Esophagus squamous epithelium (tissue), 5 donors: ENCODE measurements at places on chromosomes 3 and 15. TPM values are rescaled to one million over a fixed set of nuclear protein-coding genes. Genes with fewer than 3 reads are reported as not detected.
A peak's percentile ranks its signal among the peaks of the same experiment; 100 is the strongest.

The FEZF2 gene
- not detected for total RNA-seq

The CCR8 gene
- not detected for total RNA-seq

The HRG gene
- not detected for total RNA-seq

The LRTM1 gene
- total RNA-seq: not detected

The GPR176 gene
- 4.0 TPM for total RNA-seq

The GUCA1C gene
- total RNA-seq: not detected

DNA sequence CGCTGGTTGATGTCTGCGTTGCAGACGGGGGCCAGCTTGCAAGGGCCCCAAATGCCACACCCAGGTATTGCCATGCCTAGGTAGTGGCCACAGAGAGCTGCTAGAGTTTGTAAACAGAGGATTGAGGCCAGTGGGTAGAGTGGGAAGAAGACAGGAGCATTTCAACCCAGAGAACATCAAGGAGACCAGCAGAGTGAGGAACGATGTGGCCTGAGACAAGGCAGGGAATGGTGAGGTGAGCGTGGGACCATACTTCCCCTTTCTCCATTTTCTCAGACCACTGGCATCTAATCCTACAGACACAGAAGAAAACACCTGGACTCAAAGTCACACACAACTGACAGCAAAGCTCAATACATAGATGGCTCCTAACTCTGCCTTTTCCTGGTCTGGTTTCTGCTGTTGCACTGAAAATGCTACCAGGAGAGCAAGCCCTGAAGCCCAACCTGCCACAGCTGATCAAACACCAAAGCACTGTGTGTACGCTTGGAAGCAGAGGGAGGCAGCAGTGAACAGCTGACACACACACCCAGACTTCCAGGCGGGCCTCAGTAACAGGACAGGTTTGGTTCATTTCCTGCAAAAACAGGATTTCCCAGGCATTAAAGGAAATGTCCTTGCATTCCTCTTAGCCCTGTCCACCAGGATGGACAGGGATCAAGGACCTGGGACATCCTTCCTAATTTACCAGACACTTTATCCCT lies 1.6 kb downstream of the FAM174B start:
- no peaks in the 10 kb centered on the region for H3K27me3 ChIP-seq
- H3K36me3 ChIP-seq: no peaks in the 10 kb centered on the region
- no peak overlapping the region for H3K4me3 ChIP-seq
- peaks cover 35% of the 10 kb centered on the region for H3K4me1 ChIP-seq
- DNase-seq: no peak

DNA sequence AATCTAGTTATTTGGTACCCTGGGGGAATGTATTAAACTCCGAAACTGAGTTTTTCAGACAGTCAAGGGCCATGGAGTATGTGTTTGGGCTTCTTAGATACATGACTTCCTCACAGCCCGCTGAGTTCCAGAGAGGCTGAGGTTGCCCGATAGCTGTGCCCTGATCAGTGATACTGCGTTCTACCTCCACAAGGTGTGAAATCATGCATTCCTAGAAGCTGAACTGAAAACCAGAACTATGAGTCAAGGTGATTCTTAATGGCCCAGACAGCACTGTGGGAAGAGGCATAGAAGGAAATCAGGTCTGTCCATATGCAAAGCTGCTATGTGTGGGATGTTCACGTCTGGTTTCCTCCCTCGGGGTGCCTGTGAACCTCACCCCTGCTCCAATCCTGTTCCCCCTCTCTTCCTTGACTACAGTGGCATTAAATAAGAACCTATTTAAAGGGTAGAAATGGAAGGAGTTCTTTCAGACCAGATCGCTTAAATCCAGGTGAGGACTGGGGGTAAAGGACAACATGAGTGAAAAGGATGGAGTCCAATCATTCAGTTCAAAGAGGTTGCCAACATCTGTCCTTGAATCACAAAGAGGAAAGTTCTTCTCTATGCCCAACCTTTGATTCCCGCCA lies 74.3 kb downstream of the MYO1E start:
- H3K27me3 ChIP-seq: no peaks in the 10 kb centered on the region
- peaks cover 72% of the 10 kb centered on the region for H3K4me1 ChIP-seq
- H3K36me3 ChIP-seq: no peaks in the 10 kb centered on the region
- peak overlapping the region; percentile 20 for H3K27ac ChIP-seq

DNA sequence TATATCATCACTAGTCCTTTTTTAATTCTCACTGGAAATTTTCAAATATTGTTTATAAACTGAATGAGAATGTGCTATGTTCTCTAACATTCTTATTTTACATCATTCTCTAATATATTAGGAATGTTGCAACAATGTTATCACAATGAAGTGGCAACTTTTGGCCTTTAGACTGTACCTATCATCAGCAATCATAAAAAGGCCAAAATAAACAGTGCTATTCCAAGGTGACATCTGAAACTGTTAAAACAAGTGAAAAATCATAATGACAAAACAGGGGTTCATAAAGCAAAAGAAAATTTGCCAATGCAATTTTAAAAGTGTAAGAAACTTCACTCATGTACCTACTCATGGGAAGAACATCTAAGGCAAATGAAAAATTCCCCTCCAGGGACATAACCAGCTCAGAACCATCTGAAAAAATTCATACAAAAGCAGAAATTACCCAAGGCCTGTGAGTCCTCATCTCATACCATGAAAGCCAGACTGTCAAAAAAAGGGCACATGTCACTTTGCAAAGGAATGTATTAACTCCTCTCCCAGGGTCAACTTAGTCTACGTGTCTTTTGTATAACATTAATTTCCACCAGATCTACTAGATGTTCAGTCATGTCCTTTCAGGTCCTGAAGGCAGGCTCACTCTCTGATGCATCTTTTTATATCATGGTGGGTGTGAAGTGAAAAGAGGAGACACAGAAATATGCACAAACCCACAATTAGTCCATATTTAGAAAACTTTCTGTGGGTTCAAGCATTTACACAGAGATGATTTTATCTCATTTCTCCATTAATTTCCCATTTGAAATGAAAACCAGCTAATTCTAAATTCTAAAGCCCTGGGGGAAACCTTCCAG lies 211.9 kb downstream of the CBLB start:
- no peak overlapping the region for H3K27ac ChIP-seq
- no peaks in the 10 kb centered on the region for H3K27me3 ChIP-seq
- no peak for DNase-seq
- H3K4me1 ChIP-seq: no peaks in the 10 kb centered on the region
- H3K4me3 ChIP-seq: no peak overlapping the region

DNA sequence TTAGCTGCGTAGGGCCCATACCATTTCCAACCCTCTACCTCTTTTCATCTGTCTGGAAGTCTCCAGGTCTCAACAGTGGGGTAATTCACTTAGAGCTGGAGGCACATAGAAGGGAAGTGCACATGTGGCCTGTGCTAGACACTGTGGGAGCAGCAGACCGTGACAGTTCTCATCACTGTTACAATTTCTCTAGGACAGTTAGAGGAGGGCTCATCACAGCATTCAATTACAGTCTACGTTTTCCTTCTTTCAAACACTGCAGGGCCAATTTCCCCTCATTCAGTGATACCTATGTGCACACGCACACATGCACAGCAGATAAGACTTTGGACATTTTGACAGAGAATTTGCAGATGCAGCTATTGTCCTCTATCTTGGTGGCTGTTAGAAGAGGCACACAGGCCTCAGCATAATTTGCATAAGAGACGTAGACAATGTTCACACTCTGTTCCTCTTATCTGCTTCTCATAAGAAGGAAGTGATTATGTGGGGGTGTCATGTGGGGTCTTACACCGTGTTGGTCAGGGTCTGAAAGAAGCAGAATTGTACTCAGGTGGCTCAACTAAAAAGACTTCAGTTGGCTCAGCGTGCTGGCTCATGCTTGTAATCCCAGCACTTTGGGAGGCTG lies 12.6 kb upstream of the HRG start:
- H3K27ac ChIP-seq: no peak overlapping the region
- H3K36me3 ChIP-seq: no peaks in the 10 kb centered on the region
- H3K4me1 ChIP-seq: no peaks in the 10 kb centered on the region
- no peak overlapping the region for H3K4me3 ChIP-seq
- no peak for DNase-seq

DNA sequence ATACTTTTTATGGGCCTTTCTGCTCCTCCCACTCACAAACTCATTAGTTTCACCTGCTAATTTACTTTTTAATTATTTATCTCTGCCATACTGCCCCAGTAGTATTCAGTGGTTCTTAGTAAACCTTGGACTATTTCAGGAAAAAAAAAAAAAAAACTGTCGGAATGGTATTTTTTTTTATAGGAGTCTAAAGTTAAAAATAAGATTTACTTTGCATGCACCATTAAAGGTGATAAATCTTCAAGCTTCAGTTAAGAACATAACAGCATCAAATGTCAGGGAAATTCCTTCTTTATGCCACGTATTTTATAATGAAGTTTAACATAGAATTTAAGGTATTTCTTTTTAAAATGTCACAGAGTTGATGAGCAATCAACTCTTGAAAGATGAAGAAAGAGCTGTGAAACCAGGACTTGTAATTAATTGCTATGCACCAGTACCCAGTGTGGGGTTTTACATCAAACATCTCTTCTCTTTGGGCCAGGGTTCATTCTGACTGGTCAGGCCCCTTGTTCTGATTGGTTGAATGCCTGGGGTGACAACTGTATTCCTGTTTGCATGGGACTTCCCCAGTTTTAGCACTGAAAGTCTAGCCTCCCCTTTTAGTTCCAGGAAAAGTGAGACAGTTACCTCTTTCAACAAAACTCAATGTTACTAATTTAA lies 40.3 kb upstream of the PTPRG start:
- no peaks in the 10 kb centered on the region for H3K36me3 ChIP-seq
- DNase-seq: no peak
- H3K27me3 ChIP-seq: no peaks in the 10 kb centered on the region
- no peak overlapping the region for H3K4me3 ChIP-seq
- H3K4me1 ChIP-seq: no peaks in the 10 kb centered on the region

- H3K27ac ChIP-seq: peak overlapping the region; percentile 83
- H3K4me3 ChIP-seq: no peak overlapping the region
- peaks cover 12% of the 10 kb centered on the region for H3K36me3 ChIP-seq
- no peak for DNase-seq
- peaks cover 38% of the 10 kb centered on the region for H3K4me1 ChIP-seq
- H3K27me3 ChIP-seq: no peaks in the 10 kb centered on the region
These were observed 12.0 kb downstream of the STARD5 start for GRCh38 chr15:81311752-81312464.

DNA sequence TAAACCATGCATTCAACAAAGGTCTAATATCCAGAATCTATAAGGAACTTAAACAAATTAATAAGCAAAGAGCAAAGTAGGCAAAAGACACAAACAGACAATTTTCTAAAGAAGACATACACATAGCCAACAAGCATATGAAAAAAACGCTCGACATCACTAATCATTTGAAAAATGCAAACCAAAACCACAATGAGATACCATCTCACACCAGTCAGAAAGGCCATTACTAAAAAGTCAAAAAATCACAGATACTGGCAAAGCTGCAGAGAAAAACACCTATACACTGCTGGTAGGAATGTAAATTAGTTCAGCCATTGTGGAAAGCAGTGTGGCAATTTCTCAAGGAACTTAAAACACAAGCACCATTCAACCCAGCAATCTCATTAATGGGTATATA lies 53.8 kb downstream of the FSIP1 start:
- no peaks in the 10 kb centered on the region for H3K36me3 ChIP-seq
- DNase-seq: no peak
- H3K4me1 ChIP-seq: no peaks in the 10 kb centered on the region
- no peak overlapping the region for H3K4me3 ChIP-seq
- no peak overlapping the region for H3K27ac ChIP-seq

GRCh38 chr3:128508852-128509251 lies 15.9 kb upstream of the GATA2 start:
- H3K27ac ChIP-seq: no peak overlapping the region
- no peaks in the 10 kb centered on the region for H3K36me3 ChIP-seq
- H3K4me1 ChIP-seq: no peaks in the 10 kb centered on the region
- peaks cover 70% of the 10 kb centered on the region for H3K27me3 ChIP-seq
- H3K4me3 ChIP-seq: no peak overlapping the region

GRCh38 chr3:132083583-132084279 lies 48.9 kb upstream of the CPNE4 start:
- no peak overlapping the region for H3K4me3 ChIP-seq
- H3K27me3 ChIP-seq: no peaks in the 10 kb centered on the region
- no peaks in the 10 kb centered on the region for H3K36me3 ChIP-seq
- no peak overlapping the region for H3K27ac ChIP-seq

DNA sequence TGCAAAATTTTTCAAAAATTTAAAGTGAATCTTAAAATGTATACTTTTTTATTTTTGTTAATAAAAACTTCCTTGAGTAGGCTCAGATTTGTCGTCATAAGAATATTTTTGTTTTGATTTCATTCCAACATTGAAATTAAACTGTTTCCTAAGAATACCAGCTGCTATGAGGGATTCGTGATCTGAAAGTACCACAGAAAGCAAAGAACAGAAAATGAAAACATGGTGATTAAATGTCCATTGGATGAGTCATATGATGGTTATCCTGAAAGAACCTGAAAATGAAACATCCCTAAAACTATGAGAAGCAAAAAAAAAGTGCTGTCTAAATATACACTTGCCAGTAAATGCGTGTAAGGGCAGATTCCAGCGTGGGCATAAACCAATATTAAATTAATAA lies 143.8 kb downstream of the GMNC start:
- no peaks in the 10 kb centered on the region for H3K36me3 ChIP-seq
- H3K4me1 ChIP-seq: no peaks in the 10 kb centered on the region
- no peak overlapping the region for H3K27ac ChIP-seq
- no peaks in the 10 kb centered on the region for H3K27me3 ChIP-seq
- no peak overlapping the region for H3K4me3 ChIP-seq

DNA sequence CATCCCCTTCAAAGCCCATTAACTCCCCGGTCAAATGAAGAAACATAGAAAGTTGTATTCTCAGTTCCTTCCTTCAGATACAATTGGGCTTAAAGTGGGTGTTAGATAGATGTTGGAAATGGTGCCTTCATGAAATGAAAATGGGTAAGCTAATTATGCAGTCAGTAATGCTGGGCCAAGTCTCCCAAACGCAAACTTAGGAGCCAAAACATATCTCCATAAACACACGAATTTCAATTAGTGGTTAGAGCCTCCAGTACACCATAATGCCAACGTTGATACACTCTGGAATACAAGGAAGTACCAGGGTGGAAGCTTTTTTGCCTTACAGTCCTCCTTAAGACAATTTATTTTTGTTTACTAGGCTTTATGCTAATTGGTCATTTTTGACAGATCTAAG lies 1059.0 kb downstream of the TUSC7 start:
- no peaks in the 10 kb centered on the region for H3K36me3 ChIP-seq
- DNase-seq: no peak
- no peaks in the 10 kb centered on the region for H3K4me1 ChIP-seq
- no peak overlapping the region for H3K4me3 ChIP-seq

DNA sequence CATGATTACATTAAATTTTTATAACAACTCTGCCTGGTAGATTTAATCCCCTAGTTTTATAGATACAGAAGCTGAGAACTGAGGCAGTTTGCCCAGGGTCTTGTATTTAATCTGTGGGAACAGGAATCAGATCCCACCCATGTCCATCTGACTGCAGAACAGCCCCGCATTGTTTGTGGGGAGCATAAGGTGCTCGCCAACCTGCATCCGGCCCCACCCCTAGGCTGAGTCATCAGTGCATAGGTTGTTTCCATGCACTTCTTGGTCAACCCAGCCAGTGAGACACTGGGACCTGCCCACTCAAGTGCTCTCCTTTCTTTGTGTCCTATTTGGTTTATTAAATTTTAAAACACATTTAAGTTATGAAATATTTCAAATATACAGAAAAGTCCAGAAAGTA lies 266.2 kb downstream of the OPA1 start:
- DNase-seq: no peak
- H3K4me3 ChIP-seq: no peak overlapping the region
- peak overlapping the region; percentile 53 for H3K27ac ChIP-seq
- no peaks in the 10 kb centered on the region for H3K4me1 ChIP-seq
- no peaks in the 10 kb centered on the region for H3K36me3 ChIP-seq

GRCh38 chr3:127723011-127723567 lies 50.3 kb downstream of the ABTB1 start:
- H3K4me1 ChIP-seq: peaks cover 2% of the 10 kb centered on the region
- no peak overlapping the region for H3K4me3 ChIP-seq
- H3K36me3 ChIP-seq: no peaks in the 10 kb centered on the region
